ENCODE measurements at places on chromosomes 16 and 17. TPM values are rescaled to one million over a fixed set of nuclear protein-coding genes. Genes with fewer than 3 reads are reported as not detected.

DNAI2 gene
- 19.6 TPM for total RNA-seq

SRCIN1 gene
- total RNA-seq = 8.9 TPM

TAF1C gene
- 101 TPM for total RNA-seq

SPN gene
- total RNA-seq = not detected

SGCA gene
- 2.4 TPM for total RNA-seq

CTRL gene
- 0.62 TPM for total RNA-seq

GRCh38 chr16:67150833-67151396 lies at the start of gene B3GNT9:
TSS of gene B3GNT9 (minus strand) at chr16:67150998. CDS start at chr16:67150485, 513 bp downstream.
- peak within 1 kb of the TSS; percentile 64 for H3K4me3 ChIP-seq
- DNase-seq = peak; percentile 83
- peaks cover 15% of the 10 kb centered on the region for H3K4me1 ChIP-seq
- no peaks in the 10 kb centered on the region for H3K27me3 ChIP-seq
- peak within 1 kb of the TSS; percentile 94 for H3K27ac ChIP-seq

GRCh38 chr17:75024686-75025397 lies 12.4 kb downstream of the MRPL58 start:
- H3K27ac ChIP-seq = no peak overlapping the region
- no peaks in the 10 kb centered on the region for H3K36me3 ChIP-seq
- no peak overlapping the region for H3K4me3 ChIP-seq
- no peaks in the 10 kb centered on the region for H3K4me1 ChIP-seq
- DNase-seq = peak; percentile 59

- H3K4me3 ChIP-seq = no peak overlapping the region
- H3K27me3 ChIP-seq = no peaks in the 10 kb centered on the region
- H3K27ac ChIP-seq = no peak overlapping the region
- DNase-seq = peak; percentile 39
- H3K36me3 ChIP-seq = no peaks in the 10 kb centered on the region
- peaks cover 13% of the 10 kb centered on the region for H3K4me1 ChIP-seq
Measured at GRCh38 chr17:57665128-57665527, 80.0 kb downstream of the CCDC182 start.

DNA sequence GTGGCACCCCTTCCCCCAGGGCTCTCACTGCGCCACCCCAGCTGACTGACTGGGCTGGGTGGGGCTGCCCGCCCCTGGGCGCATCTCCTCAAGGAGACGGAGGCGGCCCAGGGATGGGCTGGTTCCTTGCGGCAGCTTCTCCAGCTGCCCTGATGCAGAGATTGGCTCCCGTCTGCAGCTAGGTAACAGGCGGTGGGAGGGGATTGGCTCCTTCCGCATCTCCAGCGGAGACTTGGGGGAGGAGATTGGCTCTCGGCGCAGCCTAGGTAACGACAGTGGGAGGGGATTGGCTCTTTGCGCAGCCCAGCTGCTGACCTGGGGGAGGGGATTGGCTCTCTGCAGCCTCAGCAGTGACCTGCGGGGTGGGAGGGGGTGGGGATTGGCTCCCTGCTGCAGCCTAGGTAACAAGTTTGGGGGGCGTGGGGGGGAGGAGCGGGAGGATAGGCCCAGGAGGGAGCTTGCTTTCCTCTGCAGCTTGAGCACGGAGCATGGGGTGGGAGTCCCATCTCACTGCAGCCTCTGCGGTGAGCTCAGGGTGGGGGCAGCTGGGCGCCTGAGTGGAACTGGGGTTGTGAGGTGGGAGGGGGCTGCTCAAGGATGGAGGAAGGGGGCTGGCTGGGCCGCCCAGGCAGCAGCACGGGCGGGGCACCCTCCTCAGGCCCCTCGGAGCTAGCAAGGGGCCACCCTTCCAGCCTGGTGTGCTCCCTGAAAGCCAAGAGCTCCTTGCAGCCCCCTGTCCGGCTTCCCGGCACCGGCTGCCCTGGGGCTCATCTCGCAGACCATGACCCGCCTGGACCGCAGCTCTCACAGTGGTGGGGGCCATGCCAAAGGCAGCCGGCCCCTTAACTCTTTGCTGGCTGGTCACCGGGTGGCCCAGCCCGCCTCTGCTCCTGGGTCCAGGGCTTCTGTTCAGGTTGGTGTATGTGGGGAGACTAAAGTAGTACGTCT lies 6.4 kb downstream of the NFE2L1 start:
- peak overlapping the region; percentile 40 for H3K4me3 ChIP-seq
- H3K27ac ChIP-seq = peak overlapping the region; percentile 98
- no peaks in the 10 kb centered on the region for H3K36me3 ChIP-seq
- no peaks in the 10 kb centered on the region for H3K27me3 ChIP-seq
- peak; percentile 96 for DNase-seq
- peaks cover 64% of the 10 kb centered on the region for H3K4me1 ChIP-seq

DNA sequence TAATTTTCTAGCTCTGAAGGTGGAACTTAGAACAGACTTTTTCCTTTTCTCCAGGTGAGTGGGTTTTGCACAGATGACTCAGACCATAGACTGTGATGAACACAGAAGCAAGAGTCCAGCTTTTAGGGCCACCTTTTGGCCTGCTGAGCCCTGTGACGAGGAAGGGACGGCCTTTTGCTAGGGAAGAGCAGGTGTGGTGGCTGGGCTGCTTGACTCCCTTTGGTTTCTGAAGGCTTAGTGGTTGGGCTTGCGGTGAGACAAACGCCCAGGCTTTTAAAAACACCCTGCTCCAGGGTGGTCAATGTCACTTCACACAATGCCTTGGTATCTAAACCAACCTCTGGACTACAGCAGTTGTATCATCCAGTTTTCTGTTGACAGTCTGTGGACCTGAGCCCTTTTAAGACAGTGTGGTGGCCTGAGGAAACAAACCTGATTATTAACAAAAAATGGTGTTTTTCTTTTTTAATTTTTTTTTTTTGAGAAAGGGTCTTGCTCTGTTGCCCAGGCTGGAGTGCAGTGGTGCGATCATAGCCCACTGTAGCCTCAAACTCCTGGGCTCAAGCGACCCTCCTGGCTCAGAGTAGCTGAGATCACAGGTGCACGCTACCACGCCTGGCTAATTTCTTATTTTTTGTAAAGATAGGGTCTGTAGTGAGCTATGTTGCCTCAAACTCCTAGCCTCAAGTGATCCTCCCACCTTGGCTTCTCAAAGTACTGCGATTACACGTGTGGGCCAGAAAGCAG lies 134.0 kb downstream of the SNX29 start:
- H3K36me3 ChIP-seq = no peaks in the 10 kb centered on the region
- no peaks in the 10 kb centered on the region for H3K27me3 ChIP-seq
- no peaks in the 10 kb centered on the region for H3K4me1 ChIP-seq
- DNase-seq = no peak
- H3K27ac ChIP-seq = no peak overlapping the region
- no peak overlapping the region for H3K4me3 ChIP-seq

DNA sequence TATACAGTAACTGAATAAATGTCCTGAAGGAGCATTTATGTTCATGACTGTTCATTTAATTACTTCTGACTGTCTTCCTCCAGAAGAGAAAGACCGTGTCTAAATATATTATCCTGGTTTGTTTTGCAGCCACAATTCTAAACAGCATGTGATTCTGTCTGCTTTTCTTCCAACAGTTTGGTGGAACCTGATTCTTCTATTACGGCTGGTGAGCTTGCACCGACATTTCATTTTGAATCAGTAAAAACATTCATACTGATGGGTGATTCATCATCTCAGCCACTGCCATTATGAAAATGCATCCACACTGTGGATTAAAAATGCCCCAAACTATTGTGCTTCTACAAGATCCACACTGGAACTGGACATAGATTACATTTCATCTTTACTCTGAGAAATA lies 16.9 kb downstream of the KNOP1 start:
- peaks cover 62% of the 10 kb centered on the region for H3K4me1 ChIP-seq
- H3K36me3 ChIP-seq = no peaks in the 10 kb centered on the region
- no peaks in the 10 kb centered on the region for H3K27me3 ChIP-seq
- peak overlapping the region; percentile 67 for H3K27ac ChIP-seq
- no peak overlapping the region for H3K4me3 ChIP-seq

DNA sequence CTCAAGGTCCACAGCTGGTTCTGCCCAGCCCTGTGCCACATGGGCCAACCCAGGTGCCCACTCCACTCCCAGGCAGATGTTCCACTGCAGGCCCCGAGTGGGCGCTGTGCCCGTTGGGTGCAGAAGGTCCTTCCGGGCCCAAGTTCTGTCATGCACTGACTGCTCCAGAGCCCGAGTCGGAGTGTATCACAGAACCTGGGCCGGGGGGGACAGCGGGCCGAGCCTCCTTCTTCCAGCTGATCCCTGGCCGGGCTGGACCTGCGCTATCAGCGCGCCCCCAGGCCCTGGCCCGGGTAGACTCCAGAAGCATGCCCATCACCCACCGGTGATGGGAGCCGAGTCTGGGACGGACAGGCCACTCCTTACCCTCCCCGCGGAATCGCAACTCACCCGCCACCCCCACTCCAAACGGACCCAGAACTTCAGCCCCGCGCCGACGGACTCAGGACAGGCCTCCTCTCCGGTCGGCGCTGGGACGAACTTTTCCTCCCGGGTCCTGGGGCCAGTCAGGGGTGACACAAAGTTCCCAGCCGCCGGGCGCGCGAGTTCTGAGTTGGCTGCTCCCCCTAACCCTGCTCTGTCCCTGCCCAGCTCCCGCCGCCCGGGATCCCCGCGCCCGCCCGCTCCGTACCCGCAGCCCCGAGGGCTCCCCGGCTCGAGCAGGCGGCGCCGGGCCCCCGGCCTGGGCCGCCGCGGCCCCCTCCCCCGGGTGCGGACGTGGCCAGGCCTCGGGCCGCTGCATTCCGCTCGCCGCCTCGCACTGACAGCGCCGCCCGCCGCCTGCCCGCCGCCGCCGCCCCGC lies at the start of gene COPZ2:
Gene COPZ2 (minus strand): TSS at position 762 of the 802 bp plus-strand sequence. CDS start 20 bp downstream, at position 742.
- H3K4me3 ChIP-seq = peak within 1 kb of the TSS; percentile 61
- H3K36me3 ChIP-seq = no peaks in the 10 kb centered on the region
- no peaks in the 10 kb centered on the region for H3K27me3 ChIP-seq
- H3K27ac ChIP-seq = peak within 1 kb of the TSS; percentile 23

All from testis (tissue), 5 donors.